AG09309 (cell line): ENCODE measurements at places on chromosomes 2 and 18.
A peak's percentile ranks its signal among the peaks of the same experiment; 100 is the strongest.

- peak; percentile 75 for DNase-seq
Measured at GRCh38 chr18:63788447-63789096, 13.4 kb downstream of the SERPINB7 start.

GRCh38 chr2:18325118-18325517, 235.3 kb downstream of the RDH14 start:
- no peak for DNase-seq

- DNase-seq, result no peak
Measured at GRCh38 chr2:82198809-82199492, 1894.4 kb upstream of the LRRTM1 start.

GRCh38 chr2:28085201-28085600, 194.7 kb downstream of the BABAM2 start:
- no peak for DNase-seq

DNA sequence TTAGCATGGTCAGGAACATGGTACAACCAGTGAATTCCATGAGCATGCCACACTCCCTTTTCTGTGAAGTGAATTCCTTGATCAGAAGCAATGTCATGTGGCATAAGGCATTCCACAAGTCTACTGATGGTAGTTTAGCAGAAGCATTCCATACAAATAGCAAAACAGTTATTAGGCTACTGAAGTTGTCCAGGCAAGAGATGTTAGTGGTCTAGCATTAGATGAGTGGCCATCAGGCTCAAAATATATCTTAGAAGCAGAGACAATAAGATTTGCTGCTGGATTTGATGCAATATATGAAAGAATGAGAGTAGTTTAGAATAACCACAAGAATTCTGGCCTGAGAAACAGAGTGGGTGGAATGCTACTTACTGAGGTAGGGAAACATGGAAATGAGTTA, 355.3 kb upstream of the NRXN1 start:
- no peak for DNase-seq

DNA sequence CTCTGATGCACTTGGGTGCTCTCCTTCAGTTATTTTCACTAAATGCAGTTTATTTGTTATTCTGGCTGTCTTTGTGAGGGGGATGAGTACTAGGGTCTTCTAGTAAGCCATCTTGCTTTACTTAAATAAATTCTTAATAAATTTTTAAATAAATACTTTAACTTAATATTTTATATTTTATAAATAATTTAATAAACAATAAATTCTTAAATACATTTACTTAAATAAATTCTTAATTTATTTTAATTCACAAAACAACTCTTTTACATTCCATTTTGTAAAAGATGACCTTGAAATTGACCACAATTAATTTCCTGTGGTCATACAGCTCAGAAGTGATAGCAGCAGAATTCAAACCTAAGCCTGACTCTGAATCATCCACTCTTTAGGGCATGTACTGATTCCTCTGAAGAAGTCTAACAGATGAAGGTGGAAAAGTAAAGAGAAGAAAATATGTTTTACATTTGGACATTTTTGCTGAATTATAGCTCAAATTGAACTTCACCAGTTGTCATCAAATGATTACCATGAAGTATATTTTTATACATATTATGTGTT, 28.8 kb downstream of the MYL1 start:
- DNase-seq, result no peak

- DNase-seq, result no peak
Measured at GRCh38 chr2:12672711-12673315, 43.9 kb upstream of the TRIB2 start.

GRCh38 chr18:55420665-55421307, 167.2 kb downstream of the TCF4 start:
- no peak for DNase-seq

GRCh38 chr2:194822657-194823056, 834.4 kb upstream of the SLC39A10 start:
- DNase-seq, result no peak

GRCh38 chr18:29488617-29489016, 1311.7 kb upstream of the CDH2 start:
- no peak for DNase-seq

GRCh38 chr2:29898999-29899398, 22.4 kb downstream of the ALK start:
- no peak for DNase-seq

- DNase-seq, result no peak
Measured at GRCh38 chr18:13546638-13547037, 179.7 kb downstream of the FAM210A start.

DNA sequence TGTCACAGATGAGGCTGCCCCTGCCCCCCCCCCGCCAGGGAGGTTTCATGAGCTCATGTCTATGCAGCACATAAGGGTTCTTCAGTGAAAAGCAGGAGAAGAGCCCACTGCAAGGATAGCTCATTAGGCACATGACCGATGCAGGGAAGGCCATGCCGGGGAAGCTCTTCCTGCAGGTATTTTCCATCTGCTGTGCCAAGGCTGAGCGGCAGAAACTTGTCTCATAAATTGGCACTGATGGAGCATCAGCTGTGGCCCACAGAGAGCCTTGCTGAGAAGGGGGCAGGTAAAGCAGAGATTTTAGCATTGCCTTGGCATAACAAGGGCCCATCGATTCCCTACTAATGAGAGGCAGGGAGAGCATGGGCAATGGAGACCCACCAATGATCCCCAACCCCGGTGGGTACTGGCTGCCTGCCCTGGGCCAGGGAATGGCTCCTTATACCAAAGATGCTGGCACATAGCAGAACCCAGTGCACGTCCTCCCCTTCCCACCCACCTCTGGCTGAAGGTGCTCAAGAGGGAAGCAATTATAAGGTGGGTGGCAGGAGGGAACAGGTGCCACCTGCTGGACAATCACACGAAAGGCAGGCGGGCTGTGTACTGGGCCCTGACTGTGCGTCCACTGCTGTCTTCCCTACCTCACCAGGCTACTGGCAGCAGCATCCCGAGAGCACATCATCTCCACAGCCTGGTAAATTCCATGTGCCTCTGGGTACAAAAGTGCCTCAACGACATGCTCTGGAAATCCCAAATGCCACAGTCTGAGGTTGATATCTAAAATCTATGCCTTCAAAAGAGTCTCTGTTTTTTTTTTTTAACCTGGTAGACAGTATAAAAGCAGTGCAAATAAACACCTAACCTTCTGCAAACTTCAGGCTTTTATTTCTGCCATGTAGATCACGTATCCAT, 41.4 kb downstream of the STEAP3 start:
- no peak for DNase-seq

DNA sequence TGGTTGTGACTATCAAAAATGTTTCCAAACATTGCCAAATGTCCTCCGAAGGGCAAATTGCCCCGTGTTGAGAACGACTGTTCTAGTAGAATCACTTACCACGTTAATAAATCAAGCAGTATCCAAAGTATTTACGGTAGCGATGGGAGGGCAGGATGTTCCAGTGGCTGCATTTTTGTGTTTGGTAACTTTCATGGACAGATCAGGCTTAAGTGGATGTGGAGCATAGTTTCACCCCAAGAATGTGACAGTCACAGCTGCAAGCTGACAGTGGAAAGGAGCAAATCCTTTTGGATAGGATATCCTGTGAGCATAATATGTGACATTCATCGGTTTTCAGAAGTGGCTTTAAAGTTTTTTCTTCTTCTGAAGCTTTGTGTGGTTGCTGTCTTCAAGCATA, 46.3 kb upstream of the DARS1 start:
- no peak for DNase-seq

- no peak for DNase-seq
Measured at GRCh38 chr2:175187378-175187777, 5.9 kb upstream of the ATP5MC3 start.

GRCh38 chr2:1864981-1865421, 120.7 kb upstream of the PXDN start:
- DNase-seq, result no peak

DNA sequence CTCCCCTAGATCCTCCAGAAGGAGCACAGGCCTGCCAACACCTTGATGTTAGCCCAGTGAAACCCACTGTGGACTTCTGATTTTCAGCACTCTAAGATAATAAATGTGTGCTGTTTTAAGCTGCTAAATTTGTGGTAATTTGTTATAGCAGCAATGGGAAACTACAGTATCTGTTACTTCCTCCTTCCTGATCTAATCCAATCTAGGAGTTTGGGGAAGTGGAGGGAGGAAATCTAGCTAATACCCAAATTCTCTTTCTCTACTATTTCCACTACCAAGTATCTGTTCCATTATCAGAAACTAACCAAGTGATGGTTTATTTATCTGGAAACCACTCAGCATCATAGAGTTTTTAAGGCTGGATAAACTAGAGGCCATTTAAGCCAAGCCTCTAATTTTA, 64.9 kb downstream of the AFF3 start:
- DNase-seq, result no peak

GRCh38 chr2:233919319-233919718, 2.1 kb downstream of the TRPM8 start:
- DNase-seq, result no peak

DNA sequence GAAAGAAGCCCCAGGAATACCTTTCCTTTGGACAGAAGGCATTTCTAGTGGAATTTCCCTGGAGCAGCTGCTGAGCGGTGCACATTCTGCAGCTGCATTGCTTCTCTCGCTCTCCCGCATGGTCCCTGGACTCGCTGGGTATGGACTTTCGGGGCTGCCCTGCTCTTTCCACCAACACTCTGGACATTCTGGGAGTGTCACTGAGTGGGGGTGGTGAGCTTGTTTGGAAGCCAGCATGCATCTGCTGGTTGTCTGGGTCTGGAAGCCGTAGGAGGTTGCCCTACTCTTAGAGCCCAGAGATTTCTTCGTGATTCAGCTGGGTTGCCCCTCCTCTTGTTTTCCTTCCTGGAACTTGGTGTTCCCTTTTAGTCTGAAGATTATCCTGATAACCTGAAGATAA, 52.6 kb downstream of the TWIST2 start:
- no peak for DNase-seq

DNA sequence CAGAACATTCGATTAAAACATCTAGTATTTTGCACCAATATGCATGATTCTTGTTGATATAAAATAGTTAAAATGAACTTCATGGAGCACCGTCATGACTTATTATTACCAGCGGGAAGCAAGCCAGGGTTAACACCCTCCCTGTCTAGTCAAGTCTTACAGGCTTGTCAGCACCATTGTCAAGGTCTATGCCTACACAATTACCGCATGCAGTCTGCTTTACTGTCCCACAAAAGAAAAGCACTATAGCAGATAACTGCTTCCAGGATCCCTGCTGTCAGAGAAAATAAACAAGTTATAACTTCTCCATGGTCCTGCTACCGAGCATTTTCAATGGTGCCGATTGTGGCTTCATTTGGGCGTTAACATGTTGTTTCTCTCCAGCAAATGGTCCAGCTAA, 968.0 kb upstream of the FAM98A start:
- DNase-seq, result no peak

DNA sequence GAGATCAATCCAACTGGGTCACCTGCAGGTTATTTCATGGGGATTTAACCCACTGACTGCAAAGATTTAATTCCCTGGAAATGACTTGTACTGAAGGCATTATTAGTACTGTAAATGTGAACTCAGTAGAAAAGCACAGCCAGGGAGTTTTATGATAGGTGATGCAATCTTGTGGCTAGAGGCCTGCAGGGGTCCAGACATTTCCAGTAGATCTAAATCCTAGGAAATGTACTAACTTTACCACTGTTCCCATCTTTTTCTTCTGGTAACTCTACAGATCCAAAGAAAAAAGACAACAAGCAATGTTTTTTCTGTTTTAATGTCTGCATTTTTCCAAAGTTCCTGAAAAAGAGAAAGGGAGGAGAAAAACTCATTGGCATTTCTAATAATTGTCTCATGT, 500.1 kb downstream of the ARHGAP15 start:
- DNase-seq, result peak; percentile 68

DNA sequence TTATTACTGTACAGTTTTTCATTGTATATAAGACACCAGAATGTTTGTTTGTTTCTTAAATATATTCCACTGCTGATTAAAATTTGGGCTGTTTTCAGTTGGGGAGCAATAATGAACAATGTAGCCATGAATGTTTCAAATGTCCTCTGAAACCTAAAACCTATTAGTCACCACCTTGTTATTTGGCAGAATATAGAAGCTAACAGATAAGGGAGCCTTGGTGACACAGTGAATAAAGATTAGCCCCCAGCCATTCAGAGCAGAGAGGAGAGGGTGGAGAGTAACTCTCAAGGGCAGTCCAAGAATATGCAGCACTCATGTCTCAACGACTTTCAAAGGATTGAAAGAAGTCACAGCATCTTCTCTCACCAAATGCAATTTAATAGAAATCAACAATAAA, 43.1 kb upstream of the ATP8B1 start:
- DNase-seq, result peak; percentile 33

GRCh38 chr2:64453770-64454385, at the start of gene LGALSL:
LGALSL (plus strand) TSS chr2:64454162; CDS start chr2:64454546, 384 bp downstream.
- DNase-seq, result no peak

DNA sequence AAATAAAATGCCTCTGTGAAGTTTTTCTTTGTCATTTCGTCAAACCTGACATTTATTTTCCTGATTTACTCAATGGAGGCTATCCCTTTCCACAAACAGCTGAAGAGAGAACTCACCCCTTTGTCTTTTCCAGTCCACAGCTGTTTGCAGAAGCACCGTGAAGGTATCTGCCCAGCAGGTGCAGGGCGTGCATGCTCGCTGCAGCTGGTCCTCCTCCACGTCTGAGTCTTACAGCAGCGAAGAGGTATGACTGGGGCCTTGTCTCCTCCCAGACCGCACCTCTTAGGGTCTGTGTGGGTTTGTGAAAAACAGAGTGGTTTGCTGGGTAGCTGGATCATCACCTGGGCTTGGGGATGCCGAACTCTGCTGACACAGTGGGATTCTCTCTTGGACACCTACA, 9.7 kb downstream of the SPP2 start:
- no peak for DNase-seq

- no peak for DNase-seq
Measured at GRCh38 chr2:70643715-70644114, 90.1 kb upstream of the TGFA start.

- DNase-seq, result no peak
Measured at GRCh38 chr2:179765666-179766065, 95.7 kb downstream of the ZNF385B start.

GRCh38 chr18:24964216-24964615, 387.8 kb downstream of the ZNF521 start:
- no peak for DNase-seq

GRCh38 chr18:54392543-54393023, 34.9 kb downstream of the C18orf54 start:
- peak; percentile 32 for DNase-seq

- DNase-seq, result no peak
Measured at GRCh38 chr18:48777026-48777743, 173.6 kb downstream of the SMAD7 start.

- DNase-seq, result no peak
Measured at GRCh38 chr18:58756596-58757240, 85.5 kb downstream of the MALT1 start.

GRCh38 chr2:238895891-238896600, 48.2 kb downstream of the TWIST2 start:
- peak; percentile 76 for DNase-seq

DNA sequence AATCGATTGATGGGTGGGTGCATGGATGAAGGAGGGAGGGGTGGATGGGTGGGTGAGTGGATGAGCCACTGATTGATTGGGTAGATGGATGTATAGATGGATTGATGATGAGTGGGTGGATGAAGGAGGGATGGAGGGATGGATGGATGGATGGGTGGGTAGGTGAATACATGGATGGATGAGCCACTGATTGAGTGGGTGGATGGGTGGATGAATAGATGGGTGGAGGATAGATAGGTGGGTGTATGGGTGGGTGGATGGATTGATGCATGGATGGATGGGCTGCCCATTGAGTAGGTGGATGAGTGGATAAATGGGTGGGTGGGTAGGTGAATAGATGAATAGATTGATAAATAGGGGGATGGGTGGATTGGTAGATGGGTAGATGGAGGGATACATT, 30.9 kb downstream of the MLPH start:
- DNase-seq, result no peak
